ENCODE measurements at places on chromosomes 7 and 10.

- DNase-seq = no peak
These were observed 14.2 kb downstream of the EBF3 start for GRCh38 chr10:129949891-129950291.

DNA sequence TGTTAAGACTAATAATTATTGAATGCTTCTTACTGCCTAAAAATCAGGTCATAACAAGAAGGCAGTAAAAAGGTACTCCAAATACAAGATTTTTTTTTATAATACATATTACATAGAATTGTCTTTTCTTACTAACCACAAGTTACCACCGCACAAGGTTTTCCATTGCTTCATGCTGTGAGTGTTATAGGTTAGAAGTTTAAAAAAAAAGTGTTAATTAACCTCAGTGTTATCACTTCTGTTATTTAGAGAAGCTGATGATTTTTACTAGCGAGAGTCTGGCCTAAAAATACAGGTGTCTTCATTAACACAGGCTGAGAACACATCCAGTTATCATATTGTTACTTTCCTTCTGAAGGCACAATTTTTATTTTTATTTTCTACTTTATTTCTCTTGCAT lies 1281.9 kb upstream of the CELF2 start:
- DNase-seq = no peak

DNA sequence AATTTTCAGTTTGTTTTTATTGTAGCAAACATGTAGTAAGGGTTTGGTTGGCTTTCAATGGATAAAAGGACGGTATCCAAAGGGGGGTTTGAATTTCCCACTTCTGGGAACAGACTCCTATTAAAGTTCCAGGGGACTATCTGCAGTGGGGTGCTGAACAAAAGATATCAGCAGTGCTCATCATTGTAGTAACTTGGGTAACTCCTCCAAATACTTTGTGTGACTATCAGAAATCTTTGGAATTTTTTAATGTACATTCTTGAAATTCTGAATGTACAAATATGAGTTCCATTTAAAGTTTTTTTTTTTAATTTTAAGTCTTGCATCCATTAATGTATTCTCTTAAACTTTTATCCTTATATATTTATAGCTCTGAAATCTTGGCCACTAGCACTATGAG lies 42.1 kb downstream of the CYP51A1 start:
- DNase-seq = no peak

- no peak for DNase-seq
These were observed 14.0 kb downstream of the RALA start for GRCh38 chr7:39637400-39637799.

DNA sequence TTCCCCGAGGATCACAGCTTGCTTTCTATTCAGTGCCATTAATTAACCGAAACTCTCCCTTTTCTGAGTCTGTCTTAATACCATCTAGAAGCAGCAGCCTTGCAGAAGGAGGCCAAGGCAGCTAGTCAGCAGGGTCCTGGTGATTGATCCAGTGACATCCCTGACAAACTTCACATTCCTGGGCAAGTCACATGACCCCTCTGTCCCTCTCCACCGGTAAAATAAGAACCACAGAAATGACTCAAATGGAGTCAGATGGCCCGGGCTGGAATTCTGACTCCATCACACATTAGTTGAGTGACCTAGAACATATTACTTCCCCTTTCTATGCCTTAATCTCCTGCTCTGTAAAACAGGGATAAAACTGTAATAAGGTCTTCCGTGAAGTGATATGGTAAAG lies 17.2 kb upstream of the ACSL5 start:
- DNase-seq = no peak
